Lung (tissue), 17 donors: ENCODE measurements at places on chromosomes 11 and 22. TPM values are rescaled to one million over a fixed set of nuclear protein-coding genes. Genes with fewer than 3 reads are reported as not detected.

- no peaks in the 10 kb centered on the region for H3K36me3 ChIP-seq
- peak overlapping the region; percentile 84 for H3K27ac ChIP-seq
- H3K4me1 ChIP-seq, result peaks cover 21% of the 10 kb centered on the region
- H3K4me3 ChIP-seq, result no peak overlapping the region
- no peaks in the 10 kb centered on the region for H3K27me3 ChIP-seq
Measured at GRCh38 chr11:114153224-114153623, 93.7 kb downstream of the ZBTB16 start.

- H3K27me3 ChIP-seq, result no peaks in the 10 kb centered on the region
- no peaks in the 10 kb centered on the region for H3K4me1 ChIP-seq
- H3K36me3 ChIP-seq, result no peaks in the 10 kb centered on the region
Measured at GRCh38 chr22:35596821-35597220, 20.3 kb downstream of the MB start.

GRCh38 chr11:59417023-59417422 lies 9.2 kb downstream of the OR5A2 start:
- no peak for DNase-seq
- no peak overlapping the region for H3K4me3 ChIP-seq
- H3K4me1 ChIP-seq, result no peaks in the 10 kb centered on the region
- H3K27ac ChIP-seq, result no peak overlapping the region
- no peaks in the 10 kb centered on the region for H3K27me3 ChIP-seq

GRCh38 chr22:40718250-40719204 lies 39.2 kb downstream of the MCHR1 start:
- no peak overlapping the region for H3K27ac ChIP-seq
- no peak overlapping the region for H3K4me3 ChIP-seq
- no peaks in the 10 kb centered on the region for H3K36me3 ChIP-seq
- no peaks in the 10 kb centered on the region for H3K27me3 ChIP-seq
- no peak for DNase-seq

DNA sequence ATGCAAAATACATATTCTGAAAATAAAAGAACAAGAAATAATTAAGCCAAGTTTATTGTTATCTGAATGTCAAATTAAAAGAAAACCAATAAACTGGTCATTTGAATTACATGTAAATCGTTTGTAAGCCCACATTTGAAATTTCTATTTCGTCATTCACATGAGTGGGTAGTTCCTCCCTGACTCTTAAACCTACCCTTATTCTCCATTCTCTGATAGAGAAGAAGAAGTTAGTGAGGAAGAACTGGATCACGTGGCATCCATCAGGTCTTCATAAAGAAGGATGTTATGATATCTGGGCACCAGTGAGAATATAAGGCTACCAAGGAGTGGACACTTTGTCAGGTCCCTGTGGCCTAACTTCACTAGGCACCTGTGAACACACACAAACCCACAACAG lies 328.1 kb downstream of the OPCML start:
- H3K4me3 ChIP-seq, result no peak overlapping the region
- DNase-seq, result no peak
- H3K27ac ChIP-seq, result no peak overlapping the region
- H3K27me3 ChIP-seq, result no peaks in the 10 kb centered on the region
- H3K36me3 ChIP-seq, result no peaks in the 10 kb centered on the region
- no peaks in the 10 kb centered on the region for H3K4me1 ChIP-seq

DNA sequence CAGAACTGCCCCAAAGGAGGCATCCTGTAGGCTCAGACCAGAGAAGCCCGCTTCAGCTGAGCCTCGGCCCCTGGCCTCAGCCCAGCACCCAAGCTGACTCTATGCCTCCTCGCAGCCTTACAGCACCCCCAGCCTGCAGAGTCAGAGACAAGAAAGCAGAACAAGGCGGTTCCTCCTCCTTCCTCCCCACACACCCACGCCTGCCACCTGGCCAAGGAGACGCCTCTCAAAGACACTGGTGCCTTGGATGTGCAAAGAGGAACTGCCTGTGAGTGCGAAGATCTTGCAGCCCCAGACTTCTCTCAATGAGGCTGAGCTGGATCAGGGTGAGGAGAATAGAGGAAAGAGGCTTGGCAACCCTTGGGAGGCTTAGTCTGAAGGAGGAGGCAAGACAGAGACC lies 60.2 kb downstream of the PDE2A start:
- H3K36me3 ChIP-seq, result no peaks in the 10 kb centered on the region
- no peak overlapping the region for H3K4me3 ChIP-seq
- no peak for DNase-seq

- H3K4me3 ChIP-seq, result no peak overlapping the region
- H3K36me3 ChIP-seq, result no peaks in the 10 kb centered on the region
- no peak overlapping the region for H3K27ac ChIP-seq
- DNase-seq, result no peak
- H3K27me3 ChIP-seq, result peaks cover 3% of the 10 kb centered on the region
Measured at GRCh38 chr22:46024136-46024840, 47.3 kb upstream of the WNT7B start.

GRCh38 chr11:123624974-123625373 lies 29.4 kb downstream of the SCN3B start:
- no peak overlapping the region for H3K4me3 ChIP-seq
- peaks cover under 1% of the 10 kb centered on the region for H3K4me1 ChIP-seq
- H3K36me3 ChIP-seq, result no peaks in the 10 kb centered on the region
- no peak overlapping the region for H3K27ac ChIP-seq
- no peaks in the 10 kb centered on the region for H3K27me3 ChIP-seq

DNA sequence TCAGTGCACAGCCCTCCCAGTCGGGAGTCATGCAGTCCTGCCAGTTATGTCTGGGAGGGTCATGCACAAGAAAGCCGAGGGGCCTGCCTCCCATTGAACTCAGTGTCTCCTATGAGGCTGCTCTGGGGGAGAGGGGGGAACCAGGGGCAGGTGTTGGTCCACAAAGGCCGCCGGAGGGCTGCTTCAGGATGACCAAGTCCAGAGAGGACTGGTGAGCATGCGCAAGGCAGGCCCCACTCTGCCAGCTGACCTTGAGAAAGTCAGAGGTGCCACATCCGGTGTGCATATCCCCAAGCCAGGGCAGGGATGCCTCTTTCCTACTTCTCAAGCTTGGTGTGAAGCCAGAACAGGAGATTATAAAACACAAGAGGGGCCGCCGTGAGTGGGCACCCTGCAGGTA lies 4.4 kb downstream of the SCN4B start:
- DNase-seq, result no peak
- H3K4me3 ChIP-seq, result no peak overlapping the region

GRCh38 chr11:127383026-127383425 lies 382.5 kb upstream of the KIRREL3 start:
- H3K4me3 ChIP-seq, result no peak overlapping the region
- no peaks in the 10 kb centered on the region for H3K27me3 ChIP-seq
- H3K27ac ChIP-seq, result no peak overlapping the region
- no peaks in the 10 kb centered on the region for H3K4me1 ChIP-seq

DNA sequence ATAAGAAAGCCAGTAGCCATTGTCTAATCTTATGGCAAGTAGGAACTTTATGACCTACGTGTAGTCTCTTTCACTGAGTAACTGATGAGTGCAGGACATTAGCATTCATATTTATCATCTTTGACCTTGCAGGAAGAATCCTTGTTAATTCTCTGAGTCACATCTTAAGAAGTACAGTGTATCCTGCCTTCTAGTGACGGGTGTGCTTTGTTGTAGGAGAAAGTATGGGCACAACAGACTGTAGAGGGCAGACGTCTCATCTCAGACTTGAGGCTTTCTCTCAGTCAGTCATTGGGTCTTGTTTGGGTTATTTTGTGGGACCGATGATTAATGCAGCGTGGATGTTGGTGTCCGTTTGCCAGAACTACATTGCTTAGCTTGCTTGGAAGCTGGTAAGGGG lies 6.8 kb downstream of the RNF214 start:
- H3K36me3 ChIP-seq, result peaks cover 5% of the 10 kb centered on the region
- H3K27me3 ChIP-seq, result no peaks in the 10 kb centered on the region
- no peak for DNase-seq
- no peaks in the 10 kb centered on the region for H3K4me1 ChIP-seq
- no peak overlapping the region for H3K27ac ChIP-seq
- no peak overlapping the region for H3K4me3 ChIP-seq

DNA sequence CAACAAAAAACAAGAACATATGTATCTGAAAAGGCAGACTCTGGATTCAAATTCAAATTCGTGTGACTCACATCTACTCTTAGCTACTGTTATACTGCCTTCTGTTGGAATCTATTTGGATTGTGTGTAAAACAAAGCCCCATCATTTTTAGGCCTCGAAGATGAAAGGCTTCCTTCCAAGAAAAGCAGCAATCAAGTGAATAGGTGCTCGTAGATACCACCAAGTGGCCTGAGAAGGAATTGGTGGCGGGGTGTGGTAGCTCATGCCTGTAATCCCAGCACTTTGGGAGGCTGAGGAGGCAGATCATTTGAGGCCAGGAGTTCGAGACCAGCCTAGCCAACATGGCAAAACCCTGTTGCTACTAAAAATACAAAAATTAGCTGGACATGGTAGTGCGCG lies 4.2 kb downstream of the GRAMD1B start:
- H3K36me3 ChIP-seq, result no peaks in the 10 kb centered on the region
- DNase-seq, result peak; percentile 8
- H3K27me3 ChIP-seq, result peaks cover 10% of the 10 kb centered on the region
- H3K4me1 ChIP-seq, result no peaks in the 10 kb centered on the region

DNA sequence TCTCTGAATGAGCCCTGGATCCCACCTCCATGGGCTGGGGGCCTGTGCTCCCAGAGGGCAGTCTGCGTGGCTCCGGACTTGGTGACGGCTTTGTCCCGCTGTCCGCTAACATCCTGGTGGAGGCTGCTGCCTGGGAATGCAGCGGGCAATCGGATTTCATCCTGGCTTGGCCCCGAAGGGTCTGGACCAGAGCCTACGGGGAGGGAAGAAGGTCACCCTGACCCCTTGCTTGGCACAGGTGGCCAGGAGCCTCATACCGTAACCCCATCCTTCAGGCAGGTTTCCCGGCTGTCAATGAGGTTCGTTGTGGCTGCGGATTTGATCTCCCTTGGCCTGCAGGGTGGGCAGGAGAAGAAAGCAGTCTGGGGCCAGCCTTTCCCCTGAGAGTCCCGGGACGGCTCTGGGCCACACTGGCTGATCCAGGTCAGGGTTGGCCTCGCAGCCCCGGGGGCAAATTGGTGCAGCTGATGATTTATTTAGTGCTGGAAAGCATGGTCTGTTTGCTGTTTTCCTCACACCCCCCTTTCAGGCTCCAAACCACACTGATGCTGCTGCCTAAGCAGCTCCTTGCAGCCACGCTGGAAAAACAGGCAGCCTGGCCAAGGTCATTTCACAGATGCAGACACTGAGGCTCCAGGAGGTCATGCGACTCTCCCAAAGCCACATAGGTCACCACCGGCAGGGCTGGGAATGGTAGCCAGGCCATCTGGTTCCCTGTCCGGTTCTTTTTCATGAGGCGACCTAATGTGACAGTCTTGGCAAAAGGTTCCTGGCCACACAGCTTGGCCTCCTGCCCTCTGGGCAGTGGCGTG lies 15.0 kb downstream of the PRDM11 start:
- H3K36me3 ChIP-seq, result no peaks in the 10 kb centered on the region
- H3K4me1 ChIP-seq, result peaks cover 35% of the 10 kb centered on the region
- no peaks in the 10 kb centered on the region for H3K27me3 ChIP-seq
- peak overlapping the region; percentile 11 for H3K27ac ChIP-seq

DNA sequence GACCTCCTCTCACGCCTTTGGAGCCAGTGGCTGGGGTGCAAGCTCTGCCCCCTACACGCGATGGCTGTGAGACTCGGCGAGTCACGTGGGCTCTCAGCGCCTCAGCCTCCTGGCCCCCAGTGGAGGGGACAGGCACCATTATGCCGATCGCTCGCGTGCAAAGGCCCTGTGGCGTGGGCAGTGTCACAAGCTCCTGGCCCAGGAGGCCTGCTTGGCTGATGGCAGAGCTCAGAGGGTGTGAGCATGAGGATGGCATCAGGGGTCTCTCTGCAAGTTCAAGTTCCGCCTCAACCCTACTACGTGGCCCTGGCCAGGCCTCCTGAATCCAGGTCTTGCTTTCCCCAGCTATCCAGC lies 90.8 kb upstream of the KCNQ1OT1 start:
- no peaks in the 10 kb centered on the region for H3K36me3 ChIP-seq
- DNase-seq, result no peak
- no peak overlapping the region for H3K4me3 ChIP-seq
- H3K27me3 ChIP-seq, result no peaks in the 10 kb centered on the region
- no peak overlapping the region for H3K27ac ChIP-seq

GRCh38 chr11:12786891-12787290 lies 112.7 kb downstream of the TEAD1 start:
- no peak overlapping the region for H3K27ac ChIP-seq
- H3K4me1 ChIP-seq, result no peaks in the 10 kb centered on the region
- no peaks in the 10 kb centered on the region for H3K27me3 ChIP-seq
- no peak for DNase-seq

DNA sequence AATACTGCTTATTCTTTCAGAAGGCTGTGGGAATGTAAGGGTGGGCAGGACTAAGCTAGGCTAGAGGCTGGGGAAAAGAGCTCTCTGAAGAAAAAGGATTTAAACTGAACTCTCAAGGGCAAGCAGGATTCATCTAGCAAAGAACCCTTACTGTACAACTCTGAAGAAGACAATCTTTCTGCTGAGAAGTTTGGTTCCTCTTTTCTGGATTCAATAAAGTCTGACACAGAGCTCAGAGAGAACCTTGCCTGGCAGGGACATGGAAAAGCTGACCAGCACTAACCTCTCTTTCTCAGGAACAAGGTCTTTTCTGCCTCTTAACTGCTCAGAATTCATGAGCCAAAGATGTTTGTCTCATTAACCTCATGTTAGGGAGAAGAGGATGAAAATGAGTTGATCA lies 388.4 kb upstream of the DDI1 start:
- H3K36me3 ChIP-seq, result no peaks in the 10 kb centered on the region
- no peak overlapping the region for H3K4me3 ChIP-seq
- no peaks in the 10 kb centered on the region for H3K27me3 ChIP-seq

- H3K27me3 ChIP-seq, result no peaks in the 10 kb centered on the region
- peak; percentile 65 for DNase-seq
- H3K4me3 ChIP-seq, result no peak overlapping the region
- H3K4me1 ChIP-seq, result peaks cover 11% of the 10 kb centered on the region
- H3K36me3 ChIP-seq, result peaks cover 7% of the 10 kb centered on the region
- peak overlapping the region; percentile 52 for H3K27ac ChIP-seq
Measured at GRCh38 chr11:19191530-19192169, 10.1 kb downstream of the CSRP3 start.

DNA sequence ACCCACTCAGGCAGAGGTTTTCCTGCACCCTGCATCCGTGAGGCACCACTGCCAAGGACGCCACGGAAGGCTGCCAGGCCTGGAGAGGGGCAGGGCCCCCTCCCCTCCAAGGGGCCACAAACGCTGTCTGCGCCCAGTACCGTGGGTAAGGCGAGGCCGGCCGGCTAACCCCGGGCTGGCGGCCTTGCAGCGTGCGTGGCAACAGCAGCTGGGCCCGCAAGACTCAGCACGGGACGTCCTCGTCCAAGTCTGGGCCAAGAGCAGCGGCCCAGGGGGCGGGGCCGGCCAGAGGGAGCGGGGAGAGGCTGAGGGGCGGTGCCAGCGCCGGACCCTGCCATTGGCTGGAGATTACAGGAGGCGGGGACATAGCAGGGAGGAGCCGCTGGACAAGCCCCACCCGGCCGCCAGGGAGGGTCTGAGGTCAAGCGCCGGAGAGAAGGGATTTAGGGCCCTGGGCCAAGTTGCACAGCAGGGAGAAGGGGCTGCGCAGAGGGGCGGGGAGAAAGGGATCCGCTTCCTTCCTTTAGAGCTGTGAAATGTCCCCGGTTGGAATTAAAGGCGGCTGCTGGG lies 16.0 kb downstream of the SLC43A1 start:
- H3K4me3 ChIP-seq, result no peak overlapping the region
- H3K27ac ChIP-seq, result peak overlapping the region; percentile 93
- no peaks in the 10 kb centered on the region for H3K27me3 ChIP-seq
- H3K36me3 ChIP-seq, result peaks cover 3% of the 10 kb centered on the region
- H3K4me1 ChIP-seq, result peaks cover 4% of the 10 kb centered on the region

PRR33 gene
- total RNA-seq, result not detected

HBG2 gene
- total RNA-seq, result 8.2 TPM

SCO2 gene
- total RNA-seq, result 9.1 TPM

C11orf87 gene
- 0.09 TPM for total RNA-seq

ETS1 gene
- 85.7 TPM for total RNA-seq

PANX3 gene
- not detected for total RNA-seq
